ENCODE measurements at places on chromosomes 4 and X.

DNA sequence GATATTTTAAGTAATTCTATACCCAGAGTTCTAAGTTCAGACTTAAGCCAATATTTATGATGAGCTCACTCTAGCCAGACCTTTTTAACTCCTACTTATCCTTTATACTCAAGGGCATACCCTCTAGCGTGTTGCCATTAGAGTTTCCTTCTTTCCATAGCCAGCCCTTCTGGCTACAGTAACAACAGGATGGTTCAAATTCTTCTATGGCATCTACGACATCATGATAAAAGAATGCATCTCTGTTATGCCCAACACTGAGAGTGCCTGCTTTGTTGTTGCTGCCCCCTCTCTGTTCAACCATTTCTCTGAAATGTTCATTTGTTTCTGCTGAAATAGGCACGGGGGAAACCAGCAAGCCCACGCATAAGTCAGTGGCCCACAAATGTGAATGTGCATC lies 104.5 kb downstream of the UBE2NL start:
- DNase-seq = no peak

DNA sequence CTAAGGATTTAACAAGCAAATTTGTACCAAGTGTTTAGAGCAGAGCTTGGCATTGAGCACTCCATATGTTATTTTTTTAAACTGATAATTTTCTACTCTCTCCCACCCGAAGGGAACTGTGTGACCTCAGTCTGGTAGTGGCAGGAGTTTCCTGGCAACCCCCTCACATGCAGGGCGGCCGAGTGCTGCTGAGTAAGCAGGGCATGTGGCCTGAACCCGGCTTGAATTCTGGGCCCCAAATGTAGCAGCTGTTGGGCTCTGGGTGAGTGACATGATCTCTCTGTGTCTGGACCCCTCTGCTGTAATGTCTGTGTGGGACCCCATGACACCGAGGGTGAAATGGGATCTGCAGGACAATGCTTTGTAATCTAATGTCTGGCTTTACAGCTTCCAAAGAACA lies 13.6 kb upstream of the C4orf50 start:
- DNase-seq = no peak

DNA sequence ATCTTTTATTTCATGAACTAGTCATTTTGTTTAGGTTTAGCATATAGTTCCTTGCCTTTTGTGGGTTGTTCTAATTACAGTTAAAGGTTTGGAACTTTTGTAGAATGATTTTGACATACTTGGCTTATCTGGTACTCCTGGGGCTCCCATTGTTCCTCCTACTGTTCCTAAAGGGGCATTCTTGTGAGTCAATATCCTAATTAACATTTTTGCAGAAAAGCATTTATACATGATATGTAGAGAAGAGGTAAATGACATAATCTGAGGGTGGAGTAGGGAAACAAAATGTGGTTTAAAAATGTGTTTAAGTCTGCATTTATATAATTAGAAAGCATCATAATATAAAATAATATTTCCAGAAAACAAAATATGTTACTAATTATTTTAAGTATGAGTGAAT lies 529.2 kb downstream of the FAT4 start:
- no peak for DNase-seq

GRCh38 chr4:41268721-41269517 lies 12.2 kb downstream of the UCHL1 start:
- no peak for DNase-seq

GRCh38 chr4:80726471-80726870 lies 304.0 kb upstream of the BMP3 start:
- no peak for DNase-seq

- DNase-seq = peak; percentile 37
Observed at GRCh38 chrX:50075630-50076339, 125.0 kb downstream of the AKAP4 start.

- no peak for DNase-seq
Observed at GRCh38 chr4:45438047-45438446, 685.8 kb downstream of the GABRG1 start.

DNA sequence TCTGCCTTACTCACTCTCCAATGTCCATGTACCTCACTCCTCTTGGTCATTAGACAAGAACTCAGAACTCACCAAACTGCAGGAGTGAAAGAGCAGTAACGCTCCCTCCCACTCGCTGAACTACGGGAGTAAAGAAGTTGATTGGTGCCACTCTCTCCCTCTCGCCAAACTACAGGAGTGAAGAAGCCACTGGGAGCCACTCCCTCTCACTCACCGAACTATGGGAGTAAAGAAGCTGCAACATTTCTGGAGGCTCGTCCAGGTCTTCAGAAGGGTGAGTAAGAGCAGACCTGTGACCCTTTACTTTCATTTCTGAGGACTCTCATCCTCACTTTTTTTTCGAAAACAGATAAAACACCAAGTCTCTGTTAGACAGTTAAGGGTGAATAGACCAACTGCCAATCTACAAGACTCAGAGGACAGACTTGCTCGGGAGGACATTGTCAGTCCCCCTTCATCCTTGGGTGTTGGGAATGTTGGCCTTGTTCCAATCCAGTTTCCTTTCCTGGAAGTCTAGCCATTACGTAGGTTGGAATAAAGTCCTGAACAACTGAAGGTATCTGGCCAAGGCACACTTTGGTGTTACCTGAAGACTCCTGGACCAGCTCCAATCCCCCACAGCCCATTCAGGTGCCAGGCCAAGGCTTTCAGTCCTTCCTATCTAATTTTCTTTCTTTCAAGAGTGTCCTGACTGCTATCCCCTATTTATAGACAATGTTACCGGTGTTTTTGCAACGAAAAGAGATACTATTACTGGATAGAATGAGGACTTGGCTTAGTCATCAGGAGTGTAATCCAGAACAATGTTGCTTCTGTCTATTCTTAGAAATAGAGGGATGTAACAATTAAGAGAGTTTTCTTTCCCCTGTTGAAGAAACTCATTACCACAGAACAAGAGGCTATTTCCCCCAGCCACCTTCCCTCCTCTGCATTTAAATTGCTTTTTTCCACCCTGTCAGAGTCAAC lies 11.0 kb upstream of the COL25A1 start:
- no peak for DNase-seq

GRCh38 chrX:78658414-78658813 lies 714 bp downstream of the RTL3 start:
- no peak for DNase-seq

DNA sequence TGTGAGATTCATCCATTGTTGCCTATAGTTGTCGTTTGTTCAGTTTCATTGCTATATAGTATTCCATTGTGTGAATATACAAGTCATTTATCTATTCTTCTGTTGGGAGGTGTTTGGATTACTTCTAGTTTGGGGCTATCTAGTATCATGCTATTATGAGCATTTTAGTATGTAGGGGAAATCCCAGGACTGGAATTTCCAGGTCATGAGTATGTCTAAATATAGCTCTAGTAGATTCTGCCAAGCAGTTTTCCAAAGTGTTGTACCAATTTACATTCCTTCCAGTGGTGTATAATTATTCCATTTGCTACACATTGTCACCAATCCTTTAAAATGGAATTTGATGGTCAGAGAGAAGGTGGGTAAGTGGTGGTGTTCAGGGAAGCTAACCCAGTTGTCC lies 30.1 kb downstream of the EGFL6 start:
- DNase-seq = no peak

- no peak for DNase-seq
Observed at GRCh38 chr4:130077275-130077674, 981.3 kb downstream of the C4orf33 start.

Data from pons (tissue), 1 donor.